AG09319 (cell line): ENCODE measurements at places on chromosomes 4 and X.
A peak's percentile ranks its signal among the peaks of the same experiment; 100 is the strongest.

- DNase-seq = no peak
Observed at GRCh38 chr4:95563638-95564337, 15.0 kb upstream of the UNC5C start.

DNA sequence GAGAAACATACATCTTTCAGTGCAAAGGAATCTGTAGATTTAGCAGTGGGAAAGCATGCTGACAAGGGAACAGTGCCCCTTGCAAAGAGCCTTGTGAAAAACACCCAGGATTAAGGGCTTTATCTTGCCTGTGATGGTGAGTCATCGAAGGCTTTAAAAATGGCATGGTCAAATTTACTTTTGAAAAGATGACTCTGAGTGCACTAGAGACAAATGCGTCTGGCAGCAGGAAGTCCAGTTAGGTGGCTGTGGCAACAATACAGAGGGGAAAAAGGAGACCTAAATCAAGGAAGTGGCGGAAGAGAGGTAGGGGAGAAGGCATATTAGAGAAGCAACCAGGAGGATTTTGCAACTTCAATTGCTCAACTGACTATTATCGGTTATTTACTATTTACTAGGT, 472.6 kb upstream of the CPEB2 start:
- DNase-seq = no peak

- DNase-seq = no peak
Observed at GRCh38 chr4:55431710-55432336, 36.1 kb downstream of the TMEM165 start.

GRCh38 chr4:40940756-40941155, 191.0 kb downstream of the NSUN7 start:
- DNase-seq = no peak

- no peak for DNase-seq
Observed at GRCh38 chr4:181161669-181162068, 1081.5 kb upstream of the TENM3 start.

GRCh38 chr4:46277165-46277951, 112.6 kb downstream of the GABRA2 start:
- no peak for DNase-seq

- no peak for DNase-seq
Observed at GRCh38 chrX:51026862-51027261, 116.3 kb downstream of the BMP15 start.

GRCh38 chrX:40579141-40579540, 1.6 kb upstream of the ATP6AP2 start:
- no peak for DNase-seq

GRCh38 chr4:139221687-139222086, 44.7 kb upstream of the ELF2 start:
- DNase-seq = no peak

GRCh38 chr4:16263056-16263455, 36.8 kb upstream of the TAPT1 start:
- DNase-seq = no peak

DNA sequence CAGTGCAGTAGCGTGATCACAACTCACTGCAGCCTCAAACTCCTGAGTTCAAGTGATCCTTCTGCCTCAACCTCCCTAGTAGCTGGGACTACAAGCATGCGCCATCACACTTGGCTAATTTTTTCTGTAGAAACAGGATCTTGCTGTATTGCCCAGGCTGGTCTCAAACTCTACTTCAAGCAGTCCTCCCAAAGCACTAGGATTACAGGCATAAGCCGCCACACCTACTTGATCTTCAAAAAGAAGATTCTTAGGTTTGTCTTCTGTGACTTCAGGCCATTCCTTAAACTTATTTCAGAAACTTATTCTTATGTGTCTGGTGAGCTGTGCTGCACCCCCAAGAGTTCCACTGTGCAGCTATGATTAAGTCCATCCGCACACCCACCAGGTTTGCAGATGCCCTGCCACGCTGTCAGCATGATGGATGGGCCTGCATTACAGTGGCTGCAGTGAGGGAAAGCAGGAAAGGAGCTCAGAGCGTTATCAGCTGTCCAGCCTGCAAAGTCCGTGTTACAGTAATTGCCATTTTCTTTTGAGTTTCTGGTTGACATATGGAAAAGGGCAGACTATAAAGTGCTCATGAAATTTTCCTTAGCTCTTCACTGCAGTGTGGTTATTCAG, 146.6 kb downstream of the AASDH start:
- DNase-seq = no peak

GRCh38 chr4:185099024-185099682, 43.9 kb upstream of the SLC25A4 start:
- DNase-seq = no peak

GRCh38 chrX:27519226-27519625, 56.1 kb upstream of the PPP4R3C start:
- DNase-seq = no peak

GRCh38 chr4:35526456-35526855, 717.9 kb downstream of the ARAP2 start:
- no peak for DNase-seq

DNA sequence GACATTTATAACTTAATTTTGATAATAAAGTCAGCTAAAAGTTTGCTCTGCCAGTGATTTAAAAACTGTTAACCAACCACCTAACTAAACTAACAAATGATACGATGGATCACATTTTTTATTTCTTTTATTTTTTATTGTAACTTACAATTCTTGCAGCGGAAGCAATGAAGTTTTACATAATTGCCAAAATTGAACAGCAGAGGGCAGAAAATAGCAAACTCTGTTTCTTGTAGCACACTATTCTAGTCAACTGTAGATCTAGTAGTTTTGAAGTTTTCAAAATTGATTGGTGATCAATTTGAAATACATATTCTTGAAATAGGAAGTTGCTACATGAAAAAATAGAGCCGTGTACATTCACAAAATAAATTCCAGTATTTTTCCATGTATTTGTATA, 2.8 kb upstream of the GRIA2 start:
- DNase-seq = no peak

GRCh38 chrX:94775640-94776039, 1101.6 kb downstream of the FAM133A start:
- no peak for DNase-seq

GRCh38 chr4:94639298-94639697, 118.5 kb upstream of the BMPR1B start:
- no peak for DNase-seq

DNA sequence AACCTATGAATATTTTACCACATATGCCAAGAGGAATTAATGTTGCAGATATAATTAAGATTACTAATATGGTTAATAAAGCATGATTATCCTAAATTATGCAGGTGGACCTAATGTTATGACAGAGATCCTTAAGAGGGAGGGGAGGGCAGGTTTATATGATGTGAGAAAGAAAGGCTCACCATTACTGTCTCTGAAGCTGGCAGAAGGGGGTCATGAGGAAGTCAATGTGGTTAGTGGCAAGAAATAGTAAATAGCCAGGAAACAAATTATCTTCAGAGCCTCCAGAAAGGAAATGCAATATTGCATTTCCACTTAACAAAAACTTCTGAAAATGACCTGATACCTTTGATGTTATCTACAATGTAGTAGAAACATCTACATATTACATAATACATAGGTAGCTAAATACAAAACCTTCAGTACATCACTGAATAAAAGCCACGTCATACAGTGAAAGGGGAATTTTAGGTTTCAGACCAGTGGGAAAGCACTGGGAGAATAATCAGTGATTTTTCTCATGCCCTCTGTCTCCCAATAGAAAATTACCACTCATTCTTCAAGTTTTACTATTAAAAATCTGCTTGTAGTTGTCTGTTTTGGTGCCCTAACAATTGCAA, 609.2 kb downstream of the SPOCK3 start:
- DNase-seq = no peak

GRCh38 chr4:68319040-68319439, 30.9 kb downstream of the YTHDC1 start:
- DNase-seq = no peak

DNA sequence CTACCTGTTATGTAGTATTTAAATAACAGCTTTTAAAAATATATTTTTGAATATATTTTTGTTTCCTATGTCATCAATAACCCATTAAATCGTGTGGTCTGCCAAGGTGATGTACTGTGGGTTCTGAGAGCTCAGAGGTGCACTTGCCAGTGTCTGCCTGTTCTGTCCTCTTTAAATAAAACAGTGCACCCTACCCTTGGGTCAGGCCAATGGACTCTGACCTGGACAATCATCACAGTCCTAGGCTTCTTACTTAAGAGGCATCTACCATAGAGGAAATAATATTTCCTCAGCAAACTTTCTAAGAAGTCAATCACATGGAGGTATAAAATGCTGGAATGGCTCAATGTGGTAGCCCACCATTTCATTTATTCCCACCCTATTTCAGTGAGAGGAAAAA, 26.0 kb upstream of the LHFPL1 start:
- no peak for DNase-seq

- no peak for DNase-seq
Observed at GRCh38 chrX:63330681-63331080, 20.5 kb downstream of the SPIN4 start.

- peak; percentile 27 for DNase-seq
Observed at GRCh38 chr4:156475322-156475721, 496.3 kb downstream of the PDGFC start.

DNA sequence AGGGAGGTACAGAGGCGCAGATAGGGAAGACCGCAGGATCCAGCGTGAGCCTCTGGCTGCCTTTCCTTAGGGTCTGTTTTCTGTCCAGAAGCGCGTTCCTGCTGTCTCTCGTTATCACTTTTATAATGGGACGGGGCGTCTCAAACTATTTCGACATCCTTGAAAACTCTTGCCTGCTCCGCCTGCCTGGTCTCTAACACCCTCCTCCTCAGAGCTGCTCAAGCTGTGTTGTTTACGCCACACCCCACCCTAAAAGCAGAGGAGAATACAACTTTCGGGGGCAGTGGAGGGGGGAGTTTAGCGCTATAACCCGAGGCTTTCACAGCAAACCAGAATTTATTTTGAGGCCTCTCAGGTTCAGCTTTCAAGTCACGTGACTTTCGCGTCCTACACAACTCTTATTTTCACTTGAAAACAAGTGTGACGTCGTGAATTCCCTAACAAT, 646 bp upstream of the FAM3A start:
- no peak for DNase-seq

DNA sequence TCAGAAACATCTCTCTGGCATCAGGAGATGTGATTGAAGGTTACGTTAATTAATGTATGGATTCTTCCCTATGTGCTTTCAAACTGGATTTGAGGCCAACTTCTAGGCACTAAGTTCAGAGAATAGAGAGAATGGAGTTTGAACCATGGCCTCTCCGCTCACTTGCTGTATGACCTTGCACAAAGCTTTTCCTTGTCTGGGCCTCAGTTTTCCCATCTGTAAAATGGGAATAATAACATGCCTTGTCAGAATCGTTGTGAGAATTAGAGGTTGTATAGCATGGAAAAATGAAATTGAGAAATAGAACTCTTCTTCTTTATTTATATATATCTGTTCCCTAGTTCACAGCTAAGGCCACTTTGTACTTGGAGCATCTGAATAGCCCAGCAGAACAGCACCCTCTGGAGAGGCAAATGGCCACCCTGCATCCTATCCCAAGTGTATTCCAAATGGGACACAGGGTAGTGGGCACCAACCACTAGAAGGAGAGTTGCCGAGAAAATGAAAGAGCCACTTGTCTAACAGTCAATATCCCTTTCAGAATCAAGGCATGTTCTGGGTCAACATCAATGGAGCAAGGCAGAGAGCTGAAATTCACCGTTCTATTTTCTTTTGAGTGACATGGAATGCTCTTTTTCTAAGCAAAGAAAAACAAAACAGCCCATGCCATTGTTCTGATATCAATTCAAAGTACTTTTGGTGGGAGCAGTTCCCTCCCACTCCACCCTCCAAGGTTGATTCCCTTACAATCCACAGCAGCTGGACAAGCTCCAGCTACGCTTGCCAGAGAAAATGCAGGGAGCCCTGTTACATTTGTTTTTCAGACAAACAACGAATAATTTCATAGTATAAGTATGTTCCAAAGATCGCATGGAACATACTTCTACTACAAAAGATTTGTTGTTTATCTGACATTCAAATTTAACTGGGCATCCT, 23.3 kb upstream of the MTM1 start:
- no peak for DNase-seq

DNA sequence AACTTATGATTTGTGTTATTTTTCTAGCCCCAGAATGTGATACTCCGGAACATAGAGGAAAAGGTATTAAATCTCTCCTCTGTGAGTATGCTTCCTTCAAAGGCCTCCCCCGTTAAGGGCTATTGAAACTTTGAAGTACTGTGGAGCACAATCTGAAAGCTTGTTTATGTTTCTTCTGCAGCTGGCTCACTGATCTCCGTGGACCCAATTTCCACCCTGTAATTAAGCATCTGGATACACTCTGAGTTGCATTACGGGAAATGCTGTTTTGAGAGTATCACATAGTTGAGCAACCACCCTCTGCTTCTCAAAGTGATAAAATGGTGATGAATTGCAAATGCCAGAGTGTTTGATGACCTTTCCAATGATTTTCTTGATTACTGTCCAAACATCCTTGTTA, 296.8 kb upstream of the PABPC5 start:
- no peak for DNase-seq

- no peak for DNase-seq
Observed at GRCh38 chr4:26936284-26937065, 75.8 kb downstream of the STIM2 start.

GRCh38 chr4:38105475-38106220, 145.4 kb downstream of the PTTG2 start:
- no peak for DNase-seq

DNA sequence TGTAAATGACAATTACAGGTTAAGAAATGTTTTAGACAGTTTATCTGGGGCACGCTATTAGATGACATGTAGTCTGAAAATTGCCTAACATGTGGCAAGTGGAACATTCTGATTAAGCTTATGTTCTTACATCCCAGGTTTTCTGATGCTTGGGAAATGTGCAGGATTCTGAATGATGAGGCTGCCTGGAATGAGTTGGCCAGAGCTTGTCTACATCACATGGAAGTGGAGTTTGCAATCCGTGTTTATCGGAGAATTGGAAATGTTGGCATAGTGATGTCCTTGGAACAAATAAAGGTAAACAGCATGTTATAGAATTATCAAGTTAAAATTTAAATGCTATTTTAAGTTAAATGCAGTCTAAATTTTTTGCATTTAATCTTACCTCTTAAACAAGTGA, 49.3 kb downstream of the WDR19 start:
- no peak for DNase-seq

DNA sequence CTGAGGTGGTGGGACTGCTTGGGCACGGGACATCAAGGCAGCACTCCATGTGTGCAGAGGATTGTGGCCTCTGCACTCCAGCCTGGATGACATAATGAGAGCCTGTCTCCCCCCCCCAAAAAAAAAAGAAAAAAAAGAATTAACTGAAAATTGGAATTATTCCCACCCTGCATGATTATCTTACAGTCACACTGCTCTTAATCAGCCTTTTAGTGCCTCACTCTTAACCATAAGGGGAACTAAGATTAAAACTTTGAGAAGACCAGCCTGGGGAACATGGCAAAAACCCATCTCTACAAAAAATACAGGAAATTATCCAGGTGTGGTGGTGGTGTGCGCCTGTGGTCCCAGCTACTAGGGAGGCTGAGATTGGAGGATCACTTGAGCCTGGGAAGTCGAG, 94.6 kb downstream of the UBE2K start:
- DNase-seq = no peak

- DNase-seq = no peak
Observed at GRCh38 chr4:6059375-6059805, 41.2 kb upstream of the C4orf50 start.
